ENCODE measurements at places on chromosomes 2 and 18. TPM values are rescaled to one million over a fixed set of nuclear protein-coding genes. Genes with fewer than 3 reads are reported as not detected.

PLB1 gene
- total RNA-seq: 10.6 TPM

ASTL gene
- not detected for total RNA-seq

TNFAIP6 gene
- total RNA-seq: 1.2 TPM

ERMN gene
- 1.2 TPM for total RNA-seq

UGT1A4 gene
- total RNA-seq: not detected

Data from diencephalon (tissue), 1 donor.